ENCODE measurements at places on chromosomes 12 and 14.

DNA sequence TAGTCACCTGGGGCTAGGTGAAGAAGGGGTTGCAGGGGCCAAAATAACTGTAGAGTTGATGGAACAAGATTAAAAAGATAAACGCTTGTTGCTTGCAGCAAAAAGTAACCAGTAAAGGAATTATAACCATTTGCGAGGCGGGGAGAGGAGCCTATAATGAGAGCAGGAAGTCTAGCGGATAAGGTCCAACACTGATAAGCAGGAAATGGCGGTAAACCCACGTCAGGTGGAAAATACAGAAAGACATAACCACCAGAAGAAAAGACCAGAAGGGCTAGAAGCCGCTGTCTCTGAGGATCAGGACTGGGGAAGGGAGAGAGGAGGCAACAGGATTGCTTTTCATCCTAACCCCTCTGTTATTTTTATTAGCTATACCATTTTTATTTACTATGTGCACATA lies 303.3 kb downstream of the DPF3 start:
- no peak for DNase-seq

DNA sequence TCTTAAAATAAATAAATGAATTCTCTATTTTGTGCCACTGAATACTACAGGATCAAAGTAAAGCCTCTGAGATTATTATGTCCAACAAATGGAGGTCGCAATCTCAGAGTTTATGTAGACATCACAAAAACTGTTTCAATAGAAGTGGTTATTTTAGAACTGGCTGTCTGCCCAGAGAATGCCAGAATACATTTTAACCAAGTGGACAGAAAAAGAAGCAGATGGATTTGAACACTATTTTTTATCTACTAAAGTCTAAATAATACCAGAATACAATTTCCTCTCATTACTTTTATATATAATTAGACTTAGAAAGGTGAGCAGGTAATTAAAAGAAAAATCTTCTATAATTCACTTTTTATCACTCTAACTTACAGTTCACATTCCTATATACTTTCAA lies 118.3 kb downstream of the MED13L start:
- no peak for DNase-seq

DNA sequence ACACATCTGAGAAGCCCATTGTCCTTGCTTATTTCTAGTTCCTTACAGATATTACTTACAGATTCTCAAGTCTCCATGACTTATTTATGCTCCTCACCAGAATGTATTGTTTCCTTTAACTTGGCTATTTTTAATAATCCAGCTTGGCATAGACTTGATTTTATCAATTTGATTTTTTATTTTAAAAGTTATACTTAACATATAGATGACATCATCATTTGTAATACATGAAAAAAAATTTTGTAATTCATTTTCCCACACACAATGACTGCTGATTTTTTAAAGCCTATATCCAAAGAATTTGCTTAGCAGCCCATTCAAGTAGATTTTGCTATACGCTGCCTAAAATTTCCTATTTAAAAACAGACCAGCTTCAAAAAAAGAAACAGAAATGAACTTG lies 39.8 kb downstream of the PTPRR start:
- DNase-seq: no peak

DNA sequence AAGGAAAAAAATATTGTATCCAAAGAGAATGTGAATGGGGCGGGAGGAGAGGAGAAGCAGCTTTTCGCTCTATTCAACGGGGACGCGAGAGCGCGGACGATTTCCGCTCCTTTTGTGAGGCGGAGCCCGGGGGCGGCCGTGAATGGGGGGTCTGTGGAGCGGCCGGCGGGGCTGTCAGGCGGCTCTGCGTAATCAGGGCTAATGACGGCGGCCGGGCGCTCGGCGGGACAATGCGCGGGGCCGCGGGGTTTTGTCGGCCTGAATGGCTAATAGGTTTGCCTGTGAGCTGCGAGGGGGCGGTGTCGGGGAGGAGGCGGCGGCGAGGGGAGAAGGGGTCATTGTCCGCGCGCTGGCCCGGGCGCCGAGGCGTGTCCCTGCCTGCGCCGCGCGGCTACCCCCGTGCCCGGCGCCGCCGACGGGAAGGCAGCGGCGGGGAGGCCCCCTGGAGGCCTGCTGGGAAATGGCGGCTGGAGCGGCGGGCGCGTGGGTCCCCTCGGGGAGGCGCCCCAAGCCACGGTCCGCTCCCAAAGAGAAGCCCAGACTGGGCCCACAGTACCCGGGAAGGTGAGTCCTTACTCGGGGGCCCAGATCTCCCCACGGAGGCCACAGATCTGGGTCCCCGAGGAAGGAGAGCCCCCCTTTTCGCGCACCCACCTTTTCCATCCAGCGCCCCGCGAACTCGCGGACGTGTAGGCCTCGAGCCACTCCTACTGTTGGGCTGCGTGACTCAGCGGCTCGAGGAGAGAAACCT lies 6.0 kb downstream of the SIX6 start:
- DNase-seq: no peak

- DNase-seq: no peak
These were observed 32.2 kb upstream of the BHLHE41 start for GRCh38 chr12:26157001-26157400.

- no peak for DNase-seq
These were observed 553.0 kb downstream of the RPS29 start for GRCh38 chr14:49033131-49033530.

DNA sequence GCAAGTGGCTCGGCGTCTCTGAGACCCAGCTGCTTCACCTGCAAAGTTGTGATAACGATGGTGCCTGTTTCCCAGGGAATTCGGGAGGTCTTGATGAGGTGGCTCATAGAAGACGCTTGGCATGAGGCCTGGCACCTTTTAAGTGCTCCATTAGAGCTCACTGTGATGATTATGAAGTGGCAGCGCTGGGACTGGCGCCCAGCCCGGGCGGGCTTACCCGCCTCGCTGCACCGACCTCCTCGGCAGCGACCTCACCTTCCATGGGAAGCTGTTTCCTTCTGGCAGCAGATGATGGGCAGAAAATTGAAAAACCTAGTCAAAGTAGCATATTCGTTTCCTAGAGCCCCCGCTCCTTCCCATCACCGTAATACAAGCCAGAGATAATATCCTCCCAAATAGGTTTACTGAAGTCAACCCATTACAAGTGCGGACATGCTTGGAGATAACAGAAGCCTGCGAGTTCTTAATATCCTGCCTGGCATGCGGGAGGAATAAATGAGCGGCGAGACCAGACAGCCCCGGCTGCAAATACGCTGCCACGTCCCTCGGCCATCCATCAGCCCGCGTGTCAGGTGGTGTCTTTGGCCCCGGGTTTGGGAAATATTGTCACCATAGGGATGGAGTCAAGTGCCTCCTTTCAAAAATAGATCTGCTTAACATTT lies 35.2 kb upstream of the DLK1 start:
- no peak for DNase-seq

- DNase-seq: no peak
These were observed 15.1 kb downstream of the SOCS2 start for GRCh38 chr12:93587611-93588010.
